Activated T-cell treated with anti-CD3 and anti-CD28 coated beads for 4 hours (primary cell): ENCODE measurements at places on chromosomes 7 and 10.

DNA sequence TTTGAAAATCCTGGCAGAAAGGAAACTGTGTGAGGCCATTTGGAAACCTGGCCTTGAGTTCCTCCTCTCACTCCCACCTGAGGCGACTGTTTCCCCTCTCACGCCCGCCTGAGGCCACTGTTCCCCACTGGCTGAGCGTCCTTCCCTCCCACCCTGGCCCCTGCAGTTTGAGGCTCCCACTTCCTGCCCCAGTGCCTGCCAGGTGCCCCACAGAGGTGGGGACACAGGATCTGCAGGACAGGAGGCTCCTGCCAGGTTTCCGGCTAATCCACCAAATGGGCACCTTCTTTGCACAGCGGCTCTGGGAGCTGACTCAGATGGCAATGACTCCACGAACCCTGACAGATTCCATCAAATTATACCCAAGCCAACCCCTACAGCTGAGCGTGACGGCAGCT, 24.3 kb upstream of the LARP4B start:
- no peak for DNase-seq

DNA sequence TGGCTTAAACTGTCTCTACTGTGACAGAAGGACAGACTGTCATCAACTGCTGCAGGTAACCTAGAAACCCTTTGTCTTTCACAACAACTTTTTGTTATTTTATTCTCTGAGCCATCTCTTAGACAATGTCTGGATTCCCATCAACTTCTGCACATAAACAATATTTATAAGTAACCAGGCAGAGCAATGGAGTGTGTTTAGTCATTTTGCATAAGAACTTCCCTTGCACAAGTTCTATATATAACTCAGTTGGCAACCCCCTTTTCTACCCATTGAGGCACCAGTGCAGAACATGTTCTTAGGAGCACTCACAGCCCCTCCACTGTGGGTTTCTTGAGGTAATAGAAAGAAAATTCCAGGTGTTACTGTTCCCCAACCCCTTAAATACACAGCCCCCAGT, 65.0 kb upstream of the IL6 start:
- no peak for DNase-seq

GRCh38 chr7:50815138-50815537, 32.4 kb upstream of the GRB10 start:
- no peak for DNase-seq

DNA sequence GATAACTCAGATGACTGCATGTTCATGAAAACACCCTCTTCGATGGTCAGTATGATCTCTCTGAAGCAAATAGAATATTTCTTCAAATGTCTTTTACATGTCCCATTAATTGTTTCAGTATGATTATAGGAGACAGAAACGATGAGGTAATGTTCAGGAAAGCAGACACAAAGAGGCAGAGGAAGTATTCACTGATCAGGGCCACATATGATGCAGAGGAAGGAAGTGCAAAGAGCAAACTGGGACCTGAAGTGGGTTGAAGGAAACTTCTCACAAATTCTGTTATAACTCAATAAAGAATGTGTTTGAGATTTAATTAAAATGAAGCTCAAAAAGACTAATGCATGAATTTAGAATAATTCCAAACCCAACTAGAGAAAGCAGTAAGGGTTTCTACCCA, 70.5 kb downstream of the TES start:
- DNase-seq: no peak

- DNase-seq: no peak
Measured at GRCh38 chr10:126592901-126593300, 77.6 kb downstream of the C10orf90 start.

DNA sequence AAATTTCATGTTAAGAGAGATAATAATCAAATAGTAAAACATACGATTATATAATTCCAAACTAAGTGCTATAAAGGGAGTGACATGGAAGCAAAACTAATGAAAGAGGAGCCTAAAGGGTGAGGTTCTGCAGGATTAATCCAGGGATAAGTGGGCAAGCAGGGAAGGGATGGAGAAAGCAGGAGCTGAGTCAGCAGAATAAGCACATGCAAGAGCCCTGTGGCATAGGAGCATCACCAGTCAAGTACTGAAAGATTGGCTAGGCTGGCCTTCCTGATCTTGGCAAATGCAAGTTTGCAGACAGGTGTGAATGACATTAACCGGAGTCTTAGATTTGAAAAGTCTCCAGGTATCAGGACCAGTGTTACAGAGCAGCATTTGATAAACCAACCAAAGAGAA, 336.4 kb downstream of the ELMO1 start:
- no peak for DNase-seq

GRCh38 chr10:125172694-125173093, 12.3 kb upstream of the CTBP2 start:
- DNase-seq: no peak

DNA sequence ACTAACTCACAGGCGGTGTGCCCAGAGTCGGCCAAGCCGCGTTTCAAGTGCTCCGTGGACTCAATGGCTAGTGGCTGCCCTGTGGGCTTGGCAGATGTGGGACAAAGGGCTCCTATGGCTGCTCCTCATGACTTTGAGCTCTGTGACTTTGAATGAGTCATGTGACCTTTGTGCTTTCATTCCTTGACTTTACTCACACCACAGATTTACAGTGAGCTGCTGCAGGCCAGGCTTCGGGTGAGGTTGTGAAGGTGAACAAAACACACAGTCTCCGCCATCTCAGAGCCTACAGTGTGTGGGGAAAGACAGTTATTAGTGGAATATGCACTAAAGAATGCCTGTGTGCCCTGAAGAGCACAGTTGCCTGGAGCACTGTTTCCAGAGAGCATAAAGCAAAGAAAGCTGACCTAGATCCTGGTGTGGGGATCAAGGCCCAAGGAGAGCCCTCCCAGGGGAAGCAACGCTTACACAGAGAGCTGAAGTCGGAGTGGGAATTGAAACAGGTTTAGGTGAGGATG, 29.7 kb upstream of the PLEKHA1 start:
- DNase-seq: no peak

DNA sequence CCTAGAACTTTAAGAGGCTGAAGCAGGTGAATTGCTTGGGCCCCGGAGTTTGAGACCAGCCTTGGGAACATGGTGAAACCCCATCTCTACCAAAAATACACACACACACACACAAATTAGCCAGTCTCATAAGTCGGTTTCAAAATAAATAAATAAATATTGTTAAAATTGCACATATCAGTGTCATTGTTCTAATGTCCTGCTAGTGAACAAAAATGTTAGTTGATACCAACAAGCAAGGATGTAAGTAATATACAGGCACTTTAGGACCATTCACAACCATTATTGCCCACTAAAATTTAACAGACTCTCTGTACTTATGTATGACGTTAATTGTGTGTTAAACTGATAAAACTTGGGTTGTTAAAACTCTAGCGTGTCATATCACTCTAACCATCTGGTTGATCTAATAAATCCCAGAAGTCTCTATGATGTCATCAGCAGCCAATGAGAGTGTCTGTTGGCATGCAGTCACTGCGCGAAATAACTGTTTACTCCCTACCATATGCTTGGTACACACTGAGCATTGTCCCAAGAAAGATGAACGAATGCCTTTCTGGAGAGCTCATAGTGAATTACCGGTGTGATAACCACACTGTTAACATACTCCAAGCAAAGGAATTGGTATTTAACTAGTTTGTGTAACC, 30.4 kb upstream of the OTUD1 start:
- DNase-seq: no peak

GRCh38 chr10:14665865-14666857, 108.5 kb downstream of the FAM107B start:
- no peak for DNase-seq

DNA sequence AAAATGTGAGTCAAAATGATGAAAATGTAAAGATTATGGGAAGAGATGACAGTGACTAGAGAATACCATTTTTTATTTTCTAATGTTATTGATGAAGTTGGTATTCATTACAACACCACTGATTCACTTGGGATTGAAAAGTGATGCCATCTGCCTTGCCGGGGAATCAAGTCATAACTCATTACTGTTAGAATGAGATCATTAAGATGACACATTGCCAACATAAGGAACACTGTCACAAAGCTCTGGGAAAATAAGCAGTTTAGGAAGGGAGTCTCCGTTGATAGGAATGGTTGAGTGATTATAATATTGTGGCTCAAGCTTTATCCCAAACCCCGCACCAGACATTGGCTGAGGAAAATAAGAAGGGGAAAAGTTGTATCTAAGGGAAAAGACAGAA, 121.5 kb upstream of the PLPP4 start:
- no peak for DNase-seq

GRCh38 chr7:138386821-138387220, 73.2 kb upstream of the TRIM24 start:
- no peak for DNase-seq

- no peak for DNase-seq
Measured at GRCh38 chr10:46253076-46254006, 33.5 kb upstream of the ANTXRL start.

DNA sequence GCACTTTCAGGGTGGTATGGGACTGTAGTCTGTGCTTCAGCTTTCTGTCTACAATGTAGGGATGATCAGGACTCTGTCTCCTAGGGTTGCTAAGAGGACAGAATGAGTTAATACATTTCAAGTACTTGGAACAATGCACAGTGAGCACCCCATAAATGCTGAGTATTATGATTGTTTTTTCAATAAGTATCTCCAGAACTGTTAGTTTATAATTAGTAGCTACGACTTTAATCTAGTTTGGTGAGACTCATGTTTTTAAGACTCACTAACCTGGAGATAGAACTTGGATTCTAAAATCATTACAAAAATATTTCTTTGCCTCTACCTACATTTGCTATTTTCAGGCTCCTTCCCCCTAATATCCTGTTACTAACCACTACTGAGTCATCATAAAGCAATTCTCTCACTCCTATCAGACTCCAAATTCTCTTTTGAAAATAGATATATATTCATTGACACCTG, 95.3 kb downstream of the CPED1 start:
- DNase-seq: no peak

DNA sequence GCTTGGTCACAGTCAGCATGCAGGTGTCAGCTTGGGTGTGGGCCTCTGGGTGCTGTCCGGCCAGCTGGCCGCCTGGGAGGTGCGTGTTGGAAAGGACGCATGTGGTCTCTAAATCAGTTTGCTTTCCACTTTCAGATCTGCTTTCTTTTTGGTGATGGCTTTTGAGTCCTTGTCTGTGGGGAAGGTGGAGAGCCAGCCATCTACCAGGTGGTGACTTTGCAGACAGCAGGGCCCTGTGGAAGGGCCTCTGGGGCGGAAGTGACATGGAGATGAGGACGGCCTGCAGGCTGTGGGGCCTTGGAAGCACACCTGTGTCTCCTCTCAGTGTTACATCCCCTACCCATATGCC, 59.4 kb downstream of the WDR37 start:
- DNase-seq: no peak

GRCh38 chr7:100781255-100781654, 46.1 kb downstream of the EPHB4 start:
- no peak for DNase-seq

DNA sequence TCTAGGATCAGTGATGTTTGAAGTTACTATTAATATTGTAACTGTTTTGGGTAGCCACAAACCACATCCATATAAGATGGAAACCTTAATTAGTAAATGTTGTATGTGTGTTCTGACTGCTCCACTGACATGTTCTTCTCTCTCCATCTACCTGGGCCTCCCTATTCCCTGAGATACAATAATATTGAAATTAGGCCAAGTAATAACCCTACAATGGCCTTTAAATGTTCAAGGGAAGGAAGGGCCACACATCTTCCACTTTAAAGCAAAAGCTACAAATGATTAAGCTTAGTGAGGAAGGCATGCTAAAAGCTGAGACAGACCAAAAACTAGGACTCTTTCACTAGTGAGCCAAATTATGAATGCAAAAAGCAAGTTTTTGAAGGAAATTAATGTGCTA, 176.4 kb upstream of the ANK3 start:
- DNase-seq: no peak

- DNase-seq: no peak
Measured at GRCh38 chr10:95526044-95526443, 35.1 kb downstream of the SORBS1 start.

- DNase-seq: no peak
Measured at GRCh38 chr10:48938281-48938680, 1.4 kb downstream of the LRRC18 start.

DNA sequence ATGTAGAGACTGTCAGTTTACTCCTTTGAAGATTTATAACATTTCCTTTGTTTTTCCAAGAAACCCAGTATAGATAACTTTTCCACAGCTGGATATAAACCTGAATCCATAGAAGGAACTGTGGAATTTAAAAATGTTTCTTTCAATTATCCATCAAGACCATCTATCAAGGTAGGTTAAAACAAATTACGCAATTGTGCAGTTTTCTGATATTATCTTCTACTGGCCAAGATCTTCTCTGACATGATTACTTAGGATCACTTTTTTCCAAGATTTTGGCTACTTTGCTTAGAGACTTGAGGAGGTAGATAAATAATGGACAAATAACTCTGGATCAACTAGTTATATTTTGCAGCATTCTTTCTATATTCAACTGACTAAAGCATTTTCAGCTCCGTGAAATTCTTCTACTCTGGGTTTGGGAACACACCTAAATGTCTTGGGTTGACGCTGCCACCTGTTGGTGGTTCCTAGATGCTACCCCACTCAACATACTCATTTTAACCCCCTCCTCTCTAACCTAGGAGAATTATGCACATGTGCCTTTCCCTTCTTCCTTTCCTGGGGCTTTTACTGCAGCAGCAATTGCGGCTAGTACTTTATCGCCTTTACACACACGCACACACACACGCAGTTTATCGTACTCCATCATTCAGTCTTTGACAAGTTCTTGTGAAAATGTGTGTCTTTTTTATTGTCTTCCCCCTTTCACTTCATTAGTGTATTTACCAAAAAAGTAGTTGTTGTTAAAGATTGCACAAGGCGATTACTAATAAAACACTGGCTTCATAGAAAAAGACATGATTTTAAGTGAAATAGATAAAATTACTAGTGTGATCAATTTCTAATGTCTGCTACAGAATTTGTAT, 32.7 kb downstream of the ABCB5 start:
- DNase-seq: no peak

DNA sequence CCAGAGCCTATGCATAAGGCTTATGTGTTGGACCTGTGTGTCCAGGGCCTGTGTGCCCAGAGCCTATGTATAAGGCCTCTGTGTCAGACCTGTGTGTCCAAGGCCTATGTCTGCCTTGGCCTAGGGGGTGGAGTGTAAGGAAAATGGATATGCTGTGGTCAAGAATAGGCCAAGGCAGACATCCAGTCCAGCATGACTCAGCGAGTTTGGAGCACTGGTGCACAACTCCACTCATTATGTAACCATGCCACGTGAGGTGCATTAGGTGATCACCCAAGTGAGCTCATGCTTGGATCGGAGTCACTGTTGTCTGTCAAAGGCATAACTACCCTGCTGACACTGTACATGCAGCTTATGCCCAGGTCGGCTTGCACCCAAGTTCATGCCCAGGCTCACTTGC, 238.9 kb downstream of the CACNA2D1 start:
- DNase-seq: no peak

GRCh38 chr10:17129741-17130140, at the start of gene CUBN:
Gene CUBN, minus strand, starts transcription at chr10:17129811. Its CDS starts 46 bp downstream, at chr10:17129765.
- DNase-seq: no peak

GRCh38 chr7:142194201-142194600, 63.7 kb downstream of the PRSS58 start:
- no peak for DNase-seq

GRCh38 chr10:55466806-55467504, 665.9 kb upstream of the PCDH15 start:
- no peak for DNase-seq

GRCh38 chr10:69415049-69415448, 1.7 kb downstream of the TACR2 start:
- DNase-seq: no peak

- DNase-seq: no peak
Measured at GRCh38 chr7:69764147-69764546, 165.9 kb downstream of the AUTS2 start.
